Stimulated activated CD4-positive, alpha-beta T cell treated with anti-CD3 and anti-CD28 coated beads, Interleukin-1b, Interleukin-23, amount 100 ng/mL, for 1 hour (primary cell): ENCODE measurements at places on chromosomes 12 and 14.

GRCh38 chr14:100603341-100604120 is 16.3 kb upstream of the BEGAIN start:
- DNase-seq = no peak

- no peak for DNase-seq
These were observed 114.1 kb downstream of the CCDC60 start for GRCh38 chr12:119448611-119449131.

- no peak for DNase-seq
These were observed 165.1 kb downstream of the SLC38A4 start for GRCh38 chr12:46660719-46661109.

DNA sequence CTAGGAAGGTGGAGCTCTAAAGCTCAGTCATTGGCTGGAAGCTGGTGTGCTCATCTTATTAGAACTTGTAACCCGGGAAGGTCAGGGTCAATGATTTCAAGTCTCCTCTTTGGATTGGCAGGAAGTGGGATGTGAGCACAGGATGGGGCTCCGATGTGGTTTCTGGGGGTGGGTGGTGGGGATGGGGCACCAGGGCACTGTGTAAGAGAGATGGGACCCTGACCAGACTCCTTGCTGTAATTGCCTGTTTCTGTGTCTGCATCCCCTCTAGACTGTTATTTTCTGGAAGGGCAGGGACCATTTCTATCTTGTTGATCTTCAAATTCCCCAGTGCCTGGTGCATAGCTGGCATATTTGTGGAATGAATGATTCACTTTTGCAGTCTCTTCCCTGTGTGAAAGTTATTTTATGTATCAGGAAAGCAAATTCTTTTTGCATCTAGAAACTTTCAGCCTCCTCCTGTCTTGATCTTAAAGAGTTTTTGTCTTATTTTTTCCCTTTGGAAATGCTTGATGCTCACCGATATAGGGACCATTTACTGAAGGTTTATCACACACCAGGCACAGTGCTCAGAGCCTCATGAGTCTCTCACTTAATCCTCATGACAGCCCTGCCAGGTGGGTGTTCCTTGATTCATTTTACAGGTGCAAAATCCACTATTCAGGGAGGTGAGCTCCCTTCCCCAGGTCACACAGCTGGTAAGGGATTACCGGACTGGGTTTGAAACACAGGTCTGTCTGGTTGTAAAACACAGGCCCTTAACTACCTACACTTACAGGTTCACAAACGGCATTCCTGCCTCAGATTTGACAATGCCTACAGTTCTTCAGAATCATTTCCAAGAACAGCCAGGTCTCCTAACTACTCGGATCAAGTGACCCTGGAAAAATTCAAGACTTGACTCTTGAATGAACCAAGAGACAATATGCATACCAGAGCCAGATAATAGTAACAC is 86.9 kb upstream of the IGF1 start:
- no peak for DNase-seq

GRCh38 chr14:100045642-100046344 is 19.4 kb upstream of the EVL start:
- DNase-seq = no peak

- DNase-seq = no peak
These were observed 44.2 kb downstream of the TTC8 start for GRCh38 chr14:88868558-88869159.

- DNase-seq = no peak
These were observed 29.1 kb downstream of the RFLNA start for GRCh38 chr12:124323771-124324530.

- DNase-seq = no peak
These were observed 9.8 kb downstream of the APPL2 start for GRCh38 chr12:105226219-105226618.

DNA sequence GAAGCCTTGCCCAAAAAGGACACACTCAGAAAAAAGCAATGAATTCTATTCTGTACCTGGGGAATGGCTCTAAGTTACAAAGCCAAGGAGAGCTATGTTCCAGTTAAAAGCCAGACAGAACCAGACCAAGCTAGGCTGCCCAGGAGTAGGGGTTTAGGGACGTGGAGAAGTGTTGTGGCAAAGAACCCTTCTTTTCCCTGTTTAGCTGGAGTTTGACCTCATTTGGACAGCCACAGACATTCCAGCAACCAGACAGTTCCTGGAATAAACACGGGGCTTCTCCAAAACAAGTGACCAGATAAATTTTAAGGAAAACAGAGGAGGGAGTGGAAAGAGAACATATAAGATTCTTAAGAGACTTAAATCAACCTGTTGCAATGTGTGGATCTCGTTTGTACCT is 62.3 kb downstream of the GCH1 start:
- no peak for DNase-seq

DNA sequence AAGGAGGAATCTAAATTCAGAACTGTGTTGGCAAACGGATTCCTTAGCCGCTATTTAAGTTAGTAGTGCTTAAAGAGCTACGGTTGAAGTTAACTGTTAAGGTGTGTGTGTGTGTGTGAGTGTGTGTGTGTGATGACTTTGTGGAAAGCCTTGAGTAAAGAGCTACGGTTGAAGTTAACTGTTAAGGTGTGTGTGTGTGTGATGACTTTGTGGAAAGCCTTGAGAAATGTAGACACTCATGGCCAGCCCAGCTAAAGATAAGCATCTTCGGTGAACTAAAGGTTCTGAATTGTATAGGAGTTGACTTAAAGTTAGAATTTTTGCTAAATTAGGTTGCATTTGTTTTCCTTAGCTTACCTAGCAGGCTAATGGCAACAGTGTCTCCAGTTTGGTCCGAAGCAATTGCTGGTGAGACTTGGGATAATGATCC is 1.4 kb downstream of the KTN1 start:
- DNase-seq = no peak

DNA sequence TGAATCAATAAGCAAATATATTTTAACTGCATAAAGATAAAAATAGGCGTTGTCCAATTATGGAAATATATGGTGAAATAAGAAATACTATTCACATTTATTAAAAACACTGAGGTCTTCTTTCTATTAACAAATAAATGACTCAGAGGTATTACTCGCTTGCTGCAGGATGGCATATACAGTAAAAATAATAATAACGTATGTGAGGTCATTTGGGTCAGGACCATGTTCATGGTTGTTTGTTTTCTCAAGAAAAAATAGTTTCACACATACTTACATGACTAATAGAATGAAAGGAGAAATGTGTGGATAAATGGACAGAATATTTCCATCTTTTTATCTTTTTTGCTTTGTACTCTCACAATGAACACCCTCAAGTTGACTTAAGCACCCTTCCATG is 46.5 kb upstream of the RTL1 start:
- no peak for DNase-seq

- DNase-seq = no peak
These were observed 8.3 kb upstream of the TTC5 start for GRCh38 chr14:20314026-20314425.

DNA sequence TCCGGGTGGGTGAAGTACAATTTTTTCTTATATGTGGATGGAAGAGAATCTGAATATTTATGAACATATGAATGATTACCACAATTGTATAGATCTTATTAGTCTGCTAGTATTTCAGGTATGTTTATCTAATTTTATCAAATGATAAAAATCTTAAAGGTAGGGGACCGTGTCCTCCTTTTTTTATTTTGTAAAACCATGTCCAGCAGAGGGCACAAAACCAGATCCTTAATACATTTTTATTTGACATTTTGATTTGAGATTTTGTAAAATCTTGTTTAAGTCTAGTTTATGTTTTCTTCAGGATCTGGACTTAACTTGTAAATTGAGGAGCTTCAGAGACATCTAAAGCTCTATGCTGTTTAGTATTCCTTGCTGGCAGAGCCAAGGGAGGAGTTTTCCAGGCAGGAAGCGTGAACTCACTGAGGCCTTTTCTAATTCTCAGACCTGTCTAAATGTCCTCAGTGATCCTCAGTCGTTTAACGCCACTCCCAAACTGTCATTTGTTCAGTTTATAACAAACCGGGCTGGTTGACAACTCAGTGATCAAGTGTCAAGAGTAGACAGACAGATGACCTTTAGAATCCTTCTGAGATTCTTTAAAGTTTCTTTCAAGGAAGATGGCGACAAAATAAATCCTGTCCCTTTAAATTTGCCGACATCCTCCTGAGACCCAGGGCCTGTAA is 263.9 kb downstream of the KTN1 start:
- DNase-seq = no peak

DNA sequence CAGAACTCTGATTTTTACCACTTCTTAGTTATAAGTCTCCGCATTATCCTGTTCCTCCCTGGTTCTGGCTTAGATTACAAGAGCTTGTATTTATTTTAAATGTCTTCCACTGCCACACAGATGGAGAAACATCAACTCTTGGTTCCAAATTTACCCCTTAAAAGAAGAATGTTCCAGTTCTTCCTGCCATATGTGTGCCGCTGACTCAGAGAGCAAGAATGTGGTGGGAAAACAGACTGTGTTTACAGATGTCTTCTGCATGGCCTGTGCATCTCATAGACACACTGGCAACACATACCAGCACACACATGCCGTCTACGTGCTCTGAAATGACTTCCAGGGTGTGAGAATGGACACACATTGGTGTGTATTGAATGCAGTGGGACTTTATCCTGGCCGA is 383.0 kb downstream of the LRIG3 start:
- no peak for DNase-seq

- no peak for DNase-seq
These were observed 172.8 kb upstream of the LMNTD1 start for GRCh38 chr12:25725931-25726330.

DNA sequence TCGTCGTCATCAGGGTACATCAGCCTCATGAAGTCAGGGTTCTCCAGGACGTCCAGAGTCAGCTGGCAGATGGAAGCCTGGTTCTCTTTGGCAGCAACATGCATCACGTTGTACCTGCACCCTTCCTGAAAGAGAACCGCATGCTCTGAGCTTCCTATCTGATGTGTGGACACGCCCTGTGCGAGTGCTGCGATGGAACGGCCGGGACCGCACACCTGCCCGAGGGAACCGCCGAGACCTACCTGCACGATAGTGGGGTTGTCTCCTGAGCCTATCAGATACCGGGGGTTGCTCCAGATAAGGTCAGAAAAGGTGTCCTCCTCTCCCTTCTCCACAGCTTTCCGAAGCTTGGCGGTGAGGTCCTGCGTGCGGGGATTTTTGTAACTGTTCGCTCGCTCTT is 13.7 kb downstream of the ANKLE2 start:
- DNase-seq = no peak

DNA sequence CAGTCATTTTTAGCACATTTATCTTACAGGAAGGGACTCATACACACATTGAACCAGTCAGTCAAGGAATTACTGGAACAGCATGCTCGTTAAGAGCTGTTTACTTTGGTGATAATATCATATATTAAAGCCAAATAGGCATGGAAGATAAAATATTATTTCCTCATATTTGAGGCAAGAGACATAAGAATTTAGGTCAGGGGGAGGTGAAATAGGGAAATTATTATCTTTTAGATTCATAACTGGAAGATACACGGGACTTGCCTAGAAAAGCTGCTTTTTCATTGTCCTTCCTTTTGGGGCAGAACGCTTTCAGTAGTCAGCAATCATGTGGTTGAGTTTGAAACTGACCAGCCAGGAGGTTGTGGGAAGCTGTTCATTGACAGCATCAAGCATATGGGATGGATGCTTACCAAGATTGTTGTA is 72.5 kb downstream of the NTN4 start:
- no peak for DNase-seq

GRCh38 chr12:3597526-3598210 is 106.7 kb downstream of the PRMT8 start:
- no peak for DNase-seq

DNA sequence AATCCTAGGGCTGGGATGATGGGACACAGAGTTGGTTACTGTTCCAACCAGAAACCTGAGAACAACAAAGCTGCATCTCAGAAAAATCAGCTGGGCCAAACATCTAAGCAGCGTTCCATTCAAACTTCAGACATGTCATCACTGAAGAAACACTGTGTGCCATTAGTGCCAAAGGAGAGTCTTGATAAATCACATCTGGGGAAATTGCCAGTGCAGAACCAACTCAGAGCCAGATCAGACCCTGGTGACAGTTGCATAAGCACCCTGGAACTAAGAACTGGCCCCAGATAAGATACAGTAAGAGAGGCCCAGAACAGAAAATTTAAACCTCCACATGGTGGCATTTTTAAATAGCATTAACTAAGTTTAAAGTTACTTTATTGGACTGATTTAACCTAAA is 482.8 kb downstream of the PRKD1 start:
- no peak for DNase-seq

GRCh38 chr12:42534184-42534838 is 55.2 kb downstream of the PRICKLE1 start:
- no peak for DNase-seq

GRCh38 chr12:110170535-110171185 is 46.5 kb downstream of the IFT81 start:
- DNase-seq = no peak

DNA sequence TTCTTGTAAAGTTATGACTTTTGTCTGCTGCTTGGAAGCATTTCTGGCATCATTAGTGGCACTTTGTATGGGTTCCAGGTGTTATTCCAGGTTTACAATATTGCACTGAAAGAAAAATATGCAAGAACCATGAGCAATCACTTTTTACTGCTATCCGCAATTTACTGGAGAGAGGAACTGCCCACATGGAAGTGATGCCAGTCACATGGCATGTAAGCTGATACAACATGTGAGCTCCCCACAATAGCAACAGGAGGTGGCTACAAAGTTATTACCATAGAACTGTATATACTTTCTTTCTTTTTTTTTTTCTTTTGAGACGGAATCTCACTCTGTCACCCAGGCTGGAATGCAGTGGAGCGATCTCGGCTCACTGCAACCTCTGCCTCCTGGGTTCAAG is 1012.1 kb downstream of the BCL11B start:
- no peak for DNase-seq

DNA sequence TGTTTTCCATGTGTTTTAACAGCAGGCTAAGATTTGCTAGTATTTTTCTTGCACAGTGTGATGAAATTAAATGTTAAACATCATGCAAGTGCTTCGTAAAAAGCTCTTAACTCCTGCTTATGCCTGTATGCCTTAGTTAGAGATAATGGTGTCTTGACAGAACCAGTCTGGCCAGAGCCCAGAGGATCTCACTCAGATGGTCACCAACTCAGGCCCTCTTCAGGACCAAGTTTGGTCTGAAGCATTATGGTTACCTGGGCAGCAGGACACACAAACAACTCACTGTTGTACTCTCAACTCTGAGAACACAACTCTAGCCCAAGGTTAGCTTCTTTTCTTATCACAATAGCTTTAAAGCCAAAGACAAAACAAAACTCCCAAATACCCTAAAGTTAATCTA is 115.4 kb downstream of the KIF21A start:
- no peak for DNase-seq

GRCh38 chr12:31477687-31478086 is 113.2 kb downstream of the DENND5B start:
- no peak for DNase-seq
